Stimulated activated CD4-positive, alpha-beta T cell treated with anti-CD3 and anti-CD28 coated beads, Interleukin-4, amount 100 ng/mL, for 4 hours (primary cell): ENCODE measurements at places on chromosomes 1 and 21.

DNA sequence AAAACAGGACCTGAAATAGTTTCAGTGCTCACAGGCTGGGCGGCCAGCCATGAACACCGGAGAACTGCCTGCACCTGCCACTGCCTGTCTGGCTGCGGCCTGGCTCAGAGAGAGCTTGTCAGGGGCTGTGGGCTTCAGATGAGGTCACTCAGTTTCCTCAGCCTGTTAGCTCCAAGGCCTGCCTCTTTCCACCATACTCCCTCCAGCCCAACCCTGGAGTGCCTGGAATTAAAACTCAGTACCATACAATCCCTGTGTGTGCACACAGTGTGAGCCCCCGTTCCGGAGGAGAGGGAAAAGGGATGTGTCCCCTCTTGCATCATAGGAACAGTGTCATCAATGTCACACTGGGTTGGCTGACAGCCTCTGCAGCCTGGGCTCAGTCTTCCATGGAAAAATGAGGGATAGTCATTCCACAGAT is 16.2 kb downstream of the CACNA1S start:
- no peak for DNase-seq

DNA sequence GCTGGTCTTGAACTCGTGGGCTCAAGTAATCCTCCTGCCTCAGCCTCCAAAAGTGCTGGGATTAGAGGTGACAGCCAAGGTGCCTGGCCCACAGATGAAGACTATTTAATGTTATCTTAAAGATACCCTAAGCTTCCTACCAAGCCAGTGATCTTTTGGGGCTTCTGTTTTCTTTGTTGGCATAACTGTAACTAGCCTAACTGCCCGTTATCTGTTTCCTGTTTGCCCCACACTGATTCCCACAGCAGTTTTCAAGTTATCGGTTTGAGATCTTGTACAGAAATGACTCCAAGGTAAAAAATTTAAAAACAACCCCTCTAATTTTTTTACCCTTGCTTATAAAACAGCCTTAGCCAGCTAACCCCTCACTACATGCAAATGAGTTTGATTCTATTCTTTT is 12.4 kb downstream of the SELL start:
- DNase-seq: no peak

DNA sequence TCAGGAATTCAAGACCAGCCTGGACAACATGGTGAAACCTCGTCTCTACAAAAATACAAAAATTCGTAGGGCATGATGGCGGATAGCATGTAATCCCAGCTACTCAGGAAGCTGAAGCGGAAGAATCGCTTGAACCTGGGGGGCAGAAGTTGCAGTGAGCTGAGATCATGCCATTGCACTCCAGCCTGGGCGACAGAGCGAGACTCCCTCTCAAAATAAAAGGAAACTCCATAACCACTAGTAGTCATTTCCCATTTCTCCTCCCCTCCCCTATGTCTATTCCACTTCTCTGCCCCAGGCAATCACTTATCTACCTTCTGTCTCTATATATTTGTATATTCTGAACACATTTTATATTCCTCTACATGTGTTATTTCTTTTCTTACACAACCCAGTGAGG is 4.0 kb upstream of the CEP350 start:
- no peak for DNase-seq

GRCh38 chr1:82161700-82162141 is 361.0 kb downstream of the ADGRL2 start:
- DNase-seq: no peak

DNA sequence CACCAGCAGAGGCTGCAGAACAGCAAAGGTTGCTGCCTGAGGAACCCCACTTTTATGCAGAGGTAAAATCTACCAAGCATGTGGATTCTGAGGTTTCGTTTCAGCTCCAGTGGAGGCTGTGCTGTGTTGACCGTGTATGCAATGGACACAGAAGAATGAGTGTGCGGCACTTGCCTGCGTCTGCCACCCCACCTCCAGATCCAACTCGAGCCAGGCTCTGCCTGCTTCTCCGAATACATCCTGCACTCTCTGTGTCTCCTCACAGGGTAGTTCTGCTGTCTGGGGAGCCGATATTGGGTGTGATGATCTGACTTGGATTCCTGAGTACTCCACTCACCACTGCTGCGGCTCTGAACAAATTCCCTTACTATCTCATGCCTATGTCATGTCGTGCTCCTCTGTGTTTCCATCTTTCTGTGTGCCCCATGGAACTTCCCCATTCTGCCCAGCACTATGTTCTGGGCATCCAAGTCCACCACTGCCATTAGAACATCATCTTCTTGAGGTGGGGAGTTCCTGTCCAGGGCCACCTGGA is 129.8 kb downstream of the SLC45A1 start:
- no peak for DNase-seq

DNA sequence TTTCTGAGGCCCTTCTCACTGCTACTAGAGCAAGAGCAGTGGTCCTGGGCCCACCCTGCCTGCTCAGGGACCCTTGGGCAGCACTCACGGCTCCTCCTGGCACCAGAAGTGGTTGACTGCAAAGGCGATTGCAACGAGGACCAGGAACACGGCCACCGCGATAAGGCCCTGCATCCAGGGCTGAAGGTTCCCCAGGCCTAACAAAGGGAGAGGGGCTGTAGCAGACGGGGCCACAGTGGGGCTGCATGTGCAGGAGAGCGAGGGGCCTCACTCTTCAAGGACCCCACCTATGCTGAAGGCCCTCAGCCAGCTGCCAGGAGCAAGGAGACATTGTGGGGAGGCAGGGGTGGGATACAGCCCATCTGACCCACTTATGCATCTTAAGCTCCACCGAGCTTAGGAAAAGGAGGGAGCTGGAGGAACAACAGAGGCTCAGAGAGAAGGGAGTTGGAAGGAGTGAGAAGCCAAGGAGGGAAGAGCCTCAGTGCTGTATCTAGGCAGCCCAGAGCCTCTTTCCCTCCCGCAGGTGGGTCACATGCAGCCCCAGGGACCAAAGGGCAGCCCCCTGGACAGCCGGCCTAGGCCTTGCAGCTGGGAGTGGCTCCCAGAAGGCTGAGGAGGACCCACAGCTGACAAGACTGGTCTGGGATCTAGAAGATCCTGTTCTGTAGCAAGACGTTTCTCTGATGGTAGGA is 2.5 kb downstream of the PDZK1IP1 start:
- DNase-seq: no peak

DNA sequence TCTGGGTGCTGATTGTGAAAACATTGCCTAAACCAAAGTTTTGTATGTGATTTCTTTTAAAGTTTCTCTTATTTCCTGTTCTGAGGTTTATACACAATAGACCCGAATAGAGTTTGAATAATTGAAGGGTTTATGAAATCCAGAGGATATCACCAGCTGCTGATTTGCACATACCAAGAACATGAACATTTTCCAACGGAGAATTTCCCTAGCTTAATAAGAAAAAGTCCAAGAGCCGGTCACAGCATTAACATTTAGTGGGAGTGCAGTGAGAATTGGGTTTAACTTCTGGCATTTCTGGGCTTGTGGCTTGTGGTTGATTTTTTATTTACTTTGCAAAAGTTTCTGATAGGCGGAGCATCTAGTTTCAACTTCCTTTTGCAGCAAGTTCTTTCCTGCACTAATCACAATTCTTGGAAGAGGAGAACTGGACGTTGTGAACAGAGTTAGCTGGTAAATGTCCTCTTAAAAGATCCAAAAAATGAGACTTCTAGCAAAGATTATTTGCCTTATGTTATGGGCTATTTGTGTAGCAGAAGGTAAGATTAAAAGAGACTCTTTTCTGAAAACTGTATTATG is at the start of gene CFH:
Gene CFH, plus strand, starts transcription at position 407 of the 579 bp plus-strand sequence. Its CDS starts 75 bp downstream, at position 482.
- DNase-seq: no peak

DNA sequence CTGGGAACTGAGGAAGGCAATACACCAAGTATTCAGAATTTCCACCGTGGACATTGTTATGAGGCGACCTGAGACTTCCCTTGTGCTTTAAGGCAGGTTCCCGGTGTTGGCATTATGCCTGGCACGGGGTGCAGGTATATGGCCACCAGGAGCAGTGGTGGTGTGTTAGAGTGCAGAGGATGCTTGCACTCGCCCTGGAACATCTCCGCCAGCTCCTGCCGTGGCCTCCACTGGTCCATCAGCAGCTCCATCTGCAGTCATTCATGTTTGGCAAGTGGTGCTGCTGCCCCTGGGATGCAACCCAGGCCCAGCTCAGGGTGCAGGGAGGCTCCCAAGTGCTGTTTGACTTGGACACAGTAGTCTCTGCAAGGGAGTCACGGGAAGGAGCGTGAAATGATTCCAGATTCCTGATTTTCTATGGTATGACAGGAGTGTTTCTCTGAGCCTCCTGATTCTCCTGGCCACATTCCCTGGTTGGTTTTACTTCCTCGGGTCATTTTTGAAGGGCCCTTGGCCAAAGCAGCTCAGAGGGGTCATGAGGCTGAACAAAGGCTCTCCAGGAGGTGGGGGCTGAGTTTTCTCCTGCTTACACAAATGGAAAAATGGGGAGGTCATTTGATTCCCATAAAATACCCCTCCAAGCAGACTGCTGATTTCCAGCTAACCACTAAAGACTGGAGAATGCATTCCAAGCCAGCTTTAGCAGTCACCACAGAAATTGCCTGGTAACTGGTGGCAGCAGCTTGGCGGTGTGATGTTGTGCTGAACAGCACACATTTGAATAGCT is 60.4 kb upstream of the PSEN2 start:
- no peak for DNase-seq

DNA sequence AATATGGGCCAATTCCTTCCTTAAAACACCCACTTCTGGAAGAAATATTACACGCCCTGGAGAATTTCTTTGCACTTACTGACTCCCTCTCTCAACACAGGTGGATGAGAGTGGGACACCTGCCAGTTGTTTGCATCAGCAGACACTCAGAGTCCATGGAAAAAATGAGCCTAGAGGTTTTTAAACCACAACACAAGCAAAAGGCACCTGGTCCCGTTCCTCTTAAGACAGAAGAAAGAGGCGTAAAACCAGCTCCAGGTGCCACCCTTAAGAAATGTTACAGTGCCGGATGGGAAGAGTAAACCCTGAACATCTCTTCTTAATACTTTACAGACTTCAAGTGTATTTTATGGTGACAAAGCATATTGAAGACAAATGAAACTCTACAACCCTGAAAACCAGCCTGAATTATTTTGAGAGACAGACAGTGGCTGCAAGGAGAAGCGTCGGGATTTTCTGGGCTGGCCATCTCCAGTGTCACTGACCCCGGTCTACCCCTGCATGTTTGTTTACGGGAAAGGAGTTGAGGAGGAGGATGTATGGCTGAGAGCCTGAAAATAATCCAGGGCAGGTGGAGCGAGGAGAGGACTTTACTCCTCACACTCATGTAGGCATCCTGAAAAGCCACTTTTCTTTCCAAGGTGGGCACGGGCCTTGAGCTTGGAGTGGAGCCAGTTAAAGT is 7.8 kb upstream of the RIPK4 start:
- no peak for DNase-seq

DNA sequence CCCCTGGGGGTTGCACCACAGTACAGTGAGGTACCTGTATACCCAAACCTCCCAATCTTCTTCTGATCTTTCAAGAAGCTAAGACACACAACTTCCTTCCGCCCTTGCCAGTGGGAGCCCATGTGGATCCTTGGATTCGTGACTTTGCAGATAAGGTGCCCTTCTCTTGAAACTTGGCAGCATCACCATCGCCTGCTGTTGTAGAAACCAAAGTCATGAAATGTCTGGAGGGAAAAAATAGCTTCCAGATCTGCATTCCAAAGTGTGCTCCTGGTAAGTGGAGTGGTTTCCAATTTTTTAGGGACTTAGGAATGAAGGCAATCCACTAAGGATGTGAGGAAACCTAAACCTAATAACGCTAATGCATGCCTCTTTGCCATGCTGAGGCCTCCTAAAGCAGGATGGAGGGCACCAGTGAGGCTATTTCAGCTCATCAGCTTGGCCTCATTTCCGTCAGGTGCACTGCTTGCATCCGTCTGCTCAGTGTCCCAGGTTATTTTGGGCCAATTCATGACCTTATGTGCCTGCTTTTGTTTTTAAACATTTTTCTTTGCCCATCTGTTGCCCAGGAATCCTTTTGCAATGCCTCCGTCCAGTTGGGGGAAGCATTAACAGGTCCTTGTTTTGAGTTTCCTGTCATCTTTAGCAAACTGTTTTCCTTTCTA is 8.2 kb upstream of the EFHD2 start:
- no peak for DNase-seq

DNA sequence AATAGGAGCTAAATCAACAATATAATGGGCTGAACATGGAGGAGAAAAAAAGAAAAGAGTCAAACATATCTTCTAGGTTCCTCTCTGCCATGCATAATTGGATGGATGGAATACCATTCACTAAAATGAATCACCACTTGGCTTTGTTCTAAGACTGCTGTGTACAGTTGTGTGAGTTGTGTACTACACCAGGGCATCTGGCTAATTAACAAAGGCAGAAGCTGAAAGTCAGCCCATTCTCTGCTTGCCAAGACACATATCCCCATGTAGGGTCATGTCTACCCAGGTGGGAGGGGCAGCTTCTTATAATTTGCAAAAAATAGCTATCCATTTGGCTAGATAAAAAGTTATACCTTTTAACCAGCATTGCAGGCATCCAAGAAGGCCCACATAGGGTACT is 21.0 kb downstream of the JUN start:
- no peak for DNase-seq

DNA sequence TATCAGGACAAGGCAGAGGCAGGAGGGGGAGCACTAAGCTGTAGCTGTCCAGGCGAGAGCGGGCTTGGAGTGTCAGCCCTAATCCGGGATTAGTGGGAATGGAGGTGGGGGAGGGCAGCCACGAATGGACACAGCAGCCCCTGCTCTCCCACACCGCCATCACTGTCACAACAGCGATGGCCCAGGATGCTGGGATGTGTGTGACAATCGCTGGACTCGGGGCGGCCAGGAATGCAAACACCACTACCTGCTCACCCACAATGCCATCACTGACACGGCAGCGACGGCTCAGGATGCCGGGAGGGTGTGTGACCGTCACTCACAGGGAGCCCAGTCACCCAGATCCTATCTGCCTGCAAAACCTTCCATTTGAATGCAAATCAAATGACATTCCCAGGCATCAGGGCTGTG is 2.9 kb downstream of the C2CD2 start:
- DNase-seq: no peak

- DNase-seq: no peak
These were observed 43.9 kb downstream of the ABCG1 start for GRCh38 chr21:42262831-42263231.

DNA sequence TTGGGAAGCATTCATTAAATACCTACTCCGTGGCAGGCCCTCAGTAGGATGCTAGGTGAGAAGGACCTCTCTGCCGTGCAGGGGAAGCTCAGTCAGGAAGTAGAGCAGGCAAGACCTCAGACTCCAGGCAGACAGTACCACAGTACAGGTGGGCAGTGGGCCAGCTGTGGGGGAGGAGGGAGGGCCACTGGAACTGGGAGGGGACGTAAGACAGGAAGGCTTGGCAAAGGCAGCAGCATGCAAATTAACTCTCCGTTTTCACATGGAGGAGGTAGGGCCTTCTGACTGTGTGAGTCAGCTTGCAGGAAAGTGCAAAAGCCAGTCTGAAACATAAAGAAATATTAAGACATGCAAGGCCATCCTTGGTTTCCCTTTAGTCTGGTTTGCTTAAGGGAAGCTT is 157.7 kb downstream of the TRIM33 start:
- DNase-seq: no peak

GRCh38 chr21:35571910-35572309 is 488.4 kb downstream of the SETD4 start:
- no peak for DNase-seq

DNA sequence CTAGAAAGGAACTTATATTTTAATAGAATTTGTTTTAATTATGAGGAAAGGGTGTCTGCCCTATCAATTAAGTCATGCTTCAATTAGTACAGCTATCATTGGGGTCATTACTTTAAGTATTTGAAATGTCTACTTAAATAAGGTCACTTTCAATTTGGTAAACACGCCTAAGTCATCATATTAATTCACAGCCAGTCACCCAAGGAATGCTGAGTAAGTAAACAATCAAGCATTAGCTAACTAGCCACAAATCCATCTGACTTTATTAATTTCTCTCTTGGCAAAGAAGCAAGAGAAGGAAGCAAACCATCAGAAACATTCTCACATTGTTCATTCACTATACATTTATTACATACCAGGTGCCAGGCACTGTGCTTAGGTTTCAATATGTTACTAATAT is 1.2 kb upstream of the LRRC52 start:
- DNase-seq: no peak
